ENCODE measurements at places on chromosomes 1 and 21. TPM values are rescaled to one million over a fixed set of nuclear protein-coding genes. Genes with fewer than 3 reads are reported as not detected.

GRCh38 chr1:33762962-33763361 is 100.9 kb upstream of the HMGB4 start:
- no peak for ATAC-seq

DNA sequence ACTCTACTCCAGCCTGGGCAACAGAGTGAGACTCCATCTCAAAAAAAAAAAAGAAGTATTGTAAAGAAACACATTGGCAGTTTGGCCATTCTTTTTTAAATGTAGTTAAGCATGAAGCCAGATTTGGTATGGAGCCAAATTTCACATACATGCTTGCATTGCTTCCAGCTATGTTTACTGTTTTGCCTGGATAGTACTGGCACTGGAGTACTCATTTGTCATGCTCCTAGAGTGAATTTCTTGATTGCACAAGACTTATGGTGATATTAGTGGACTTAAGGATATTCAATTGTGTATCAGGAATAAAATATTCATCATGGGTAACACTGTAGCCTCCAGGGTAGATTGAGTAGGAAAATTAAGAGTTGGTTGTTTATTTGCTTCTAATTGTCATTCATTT is 24.5 kb upstream of the SLC9A1 start:
- ATAC-seq: peak; percentile 62

DNA sequence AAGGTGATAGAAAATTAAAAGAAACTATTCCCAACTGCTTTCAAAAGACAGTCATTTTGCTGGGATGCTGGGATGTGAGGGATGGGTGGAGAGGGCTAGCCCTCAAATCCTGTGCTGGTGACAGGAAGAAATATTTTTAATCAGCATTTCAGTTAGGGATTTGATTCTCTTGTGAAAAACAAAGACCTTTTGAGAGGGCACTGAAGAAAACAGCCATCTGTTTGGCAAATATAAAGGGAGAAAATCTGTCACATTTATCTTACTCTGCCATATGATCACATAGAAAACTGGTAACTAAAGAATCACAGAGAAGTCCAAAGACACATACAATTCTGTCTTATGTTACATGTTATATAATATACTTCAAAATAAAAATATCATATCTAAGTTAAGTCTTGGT is 12.3 kb downstream of the STXBP3 start:
- ATAC-seq: no peak

DNA sequence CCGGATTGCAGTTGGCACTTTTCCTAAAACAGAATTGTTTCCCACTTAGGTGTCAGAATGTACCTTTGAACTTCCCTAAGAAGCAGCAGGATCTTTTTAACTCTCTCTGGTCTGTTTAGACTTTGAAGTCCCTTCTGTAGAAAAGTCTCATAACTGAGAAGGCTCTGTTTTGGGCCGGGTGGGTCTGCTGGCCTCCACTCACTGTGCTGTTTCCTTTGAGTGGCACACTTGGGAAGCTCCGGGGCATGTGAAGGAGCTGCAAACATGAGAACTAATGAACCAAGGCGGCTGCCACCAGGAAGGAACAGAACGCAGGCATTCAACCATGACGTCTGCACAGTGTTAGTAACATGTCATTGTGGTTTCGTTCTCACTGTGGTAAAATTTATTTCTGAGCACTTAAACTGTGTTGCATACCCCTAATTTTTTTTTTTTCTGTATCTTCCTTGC is 19.5 kb upstream of the NCMAP start:
- peak; percentile 53 for ATAC-seq

GRCh38 chr1:221897321-221897721 is 155.4 kb upstream of the DUSP10 start:
- no peak for ATAC-seq

- ATAC-seq: no peak
Observed at GRCh38 chr1:46528297-46528955, 23.0 kb downstream of the KNCN start.

DNA sequence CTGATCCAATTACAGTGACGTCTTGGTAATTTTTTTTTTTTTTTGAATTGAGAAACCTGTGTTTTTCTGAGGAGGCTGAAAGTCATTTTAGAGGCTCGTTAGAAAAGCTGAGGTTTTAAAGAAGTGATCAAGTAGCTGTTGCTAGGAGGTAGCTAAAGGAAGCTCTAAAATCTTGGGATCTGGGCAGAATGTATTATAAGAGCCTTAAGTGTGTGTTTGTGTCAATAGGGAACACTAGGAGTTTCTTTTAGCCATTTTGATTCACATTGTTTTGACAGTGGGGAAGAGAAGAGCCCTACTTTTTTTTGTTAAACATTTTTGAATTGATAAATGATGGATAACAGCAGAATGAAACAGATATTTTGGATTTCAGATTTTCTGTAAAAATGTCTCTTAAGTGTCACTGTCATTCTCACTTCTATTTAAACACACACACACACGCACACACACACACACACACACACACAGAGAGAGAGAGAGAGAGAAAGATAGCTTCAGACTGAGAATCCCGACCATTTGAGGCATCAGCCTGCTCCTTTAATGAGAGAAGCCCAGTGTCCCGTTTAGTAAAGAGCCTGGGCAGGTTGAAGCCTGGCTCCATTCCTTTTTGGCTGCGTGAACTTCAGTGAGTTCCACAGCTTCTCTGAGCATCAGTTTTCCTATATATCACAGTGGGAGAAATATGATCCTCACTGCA is 79.1 kb upstream of the GPR88 start:
- ATAC-seq: no peak

DNA sequence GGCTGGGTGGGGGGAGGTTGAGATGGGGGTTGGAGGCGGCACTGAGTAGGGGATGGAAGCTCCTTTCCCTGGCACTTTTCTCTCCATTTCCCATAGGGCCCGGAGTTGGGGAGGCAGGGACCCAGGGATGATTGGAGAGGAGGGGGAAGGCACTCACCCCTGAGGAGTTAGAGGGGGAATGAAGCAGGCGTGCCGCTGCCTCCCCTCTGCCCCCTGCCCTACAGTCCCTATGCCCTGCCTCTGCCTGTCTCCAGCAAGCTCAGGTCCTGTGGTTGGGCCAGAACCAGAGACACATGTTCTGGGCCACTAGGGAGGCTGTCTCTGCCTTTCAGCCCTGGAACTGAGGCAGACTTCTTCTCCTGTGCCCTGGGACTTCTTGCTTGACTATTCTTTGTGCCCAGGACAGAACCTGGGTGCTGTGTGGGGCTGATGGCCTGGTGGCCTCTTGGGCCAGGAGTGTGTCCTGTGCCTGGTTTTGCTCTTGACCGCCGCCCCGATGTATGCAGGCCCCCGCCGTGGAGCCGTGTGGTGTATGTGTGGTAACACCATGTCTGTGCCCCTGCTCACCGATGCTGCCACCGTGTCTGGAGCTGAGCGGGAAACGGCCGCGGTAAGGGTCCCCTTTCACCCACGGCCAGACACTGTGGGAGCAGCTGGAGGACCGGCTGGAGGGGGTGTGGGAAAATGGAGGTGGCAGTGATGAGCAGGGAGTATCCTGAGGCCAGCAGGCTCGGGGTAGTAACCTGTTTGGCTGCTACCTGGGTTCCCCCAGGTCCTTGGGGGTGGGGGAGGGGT is 1.4 kb downstream of the LYPLA2 start:
- no peak for ATAC-seq

DNA sequence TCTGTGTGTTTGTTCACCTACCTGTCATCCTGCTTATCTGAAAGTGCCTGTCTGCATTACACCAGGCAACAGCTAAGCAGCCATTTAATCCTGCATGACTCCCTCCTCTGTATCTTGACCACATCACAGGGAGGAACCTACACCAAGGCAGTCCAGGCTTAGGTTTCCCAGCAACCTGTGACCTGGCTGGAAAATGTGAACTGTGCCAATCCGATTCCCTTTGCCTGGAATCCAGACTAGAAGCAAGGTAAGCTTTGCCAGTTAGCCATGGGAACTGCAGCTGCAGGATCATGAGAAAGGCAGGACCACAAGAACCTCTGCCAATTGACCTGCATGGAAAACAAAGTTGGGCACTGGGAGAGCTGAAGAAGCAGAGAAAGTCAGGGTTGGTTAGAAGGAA is 6.3 kb upstream of the ATP1B1 start:
- no peak for ATAC-seq

GRCh38 chr1:227880342-227880924 is 65.0 kb downstream of the PRSS38 start:
- no peak for ATAC-seq

DNA sequence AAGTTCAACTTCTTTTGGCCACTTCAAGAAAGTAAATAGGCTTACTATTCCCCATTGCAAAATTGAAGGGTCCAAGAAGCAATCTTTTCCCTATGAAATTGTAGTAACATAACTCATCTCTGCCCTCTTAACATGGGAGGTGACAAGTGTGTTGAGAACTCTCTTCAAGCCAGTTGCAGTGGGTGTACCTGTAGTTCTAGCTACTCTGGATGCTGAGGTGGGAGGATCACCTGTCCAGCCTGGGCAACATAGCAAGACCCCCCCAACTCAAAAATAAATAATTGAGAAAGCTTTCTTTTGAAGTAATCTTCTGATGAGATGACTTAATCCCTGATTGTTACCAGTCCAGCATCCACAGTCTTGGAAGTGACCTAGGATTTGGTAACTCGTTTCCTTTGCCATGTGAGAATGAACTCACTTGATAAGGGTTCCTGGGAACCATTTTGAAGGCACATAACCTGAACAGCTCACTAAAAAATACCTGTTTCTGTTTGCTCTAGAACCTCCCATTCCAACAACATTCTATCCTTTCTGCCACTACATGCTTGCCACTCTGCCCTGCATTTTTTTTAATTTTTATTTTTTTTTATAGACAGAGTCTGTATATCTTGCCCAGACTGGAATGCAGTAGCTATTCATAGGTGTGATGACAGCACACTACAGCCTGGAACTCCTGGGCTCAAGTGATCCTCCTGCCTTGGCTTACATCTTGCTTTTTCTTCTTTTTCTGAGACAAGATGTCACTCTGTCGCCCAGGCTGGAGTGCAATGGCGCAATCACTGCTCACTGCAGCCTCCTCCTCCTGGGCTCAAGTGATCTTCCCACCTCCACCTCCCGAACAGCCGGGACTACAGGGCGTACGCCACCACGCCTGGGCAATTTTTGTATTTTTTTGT is 1.4 kb upstream of the IPO9 start:
- no peak for ATAC-seq

DNA sequence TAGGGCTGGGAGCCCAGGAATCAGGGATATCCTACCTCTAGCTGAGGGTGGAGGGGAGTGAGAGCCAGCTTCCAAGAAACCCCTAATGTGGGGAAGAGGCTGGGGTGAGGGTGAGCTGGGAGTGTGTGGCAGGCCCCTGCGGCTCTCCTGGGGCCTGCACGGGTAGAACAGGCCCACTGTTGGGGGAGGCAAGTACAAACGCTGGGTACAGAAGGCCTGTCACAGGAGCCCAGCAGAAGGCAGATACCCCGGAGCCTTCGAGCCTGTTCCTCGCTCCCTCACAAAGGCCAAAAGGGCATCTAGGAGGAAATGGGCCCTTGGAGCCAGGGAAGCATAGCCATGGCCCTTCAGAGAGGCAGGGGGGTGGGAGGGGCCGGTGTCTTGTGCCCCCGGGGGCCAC is 13.7 kb downstream of the CELF3 start:
- no peak for ATAC-seq

GRCh38 chr1:241551759-241552638 is 19.8 kb downstream of the KMO start:
- peak; percentile 74 for ATAC-seq

DNA sequence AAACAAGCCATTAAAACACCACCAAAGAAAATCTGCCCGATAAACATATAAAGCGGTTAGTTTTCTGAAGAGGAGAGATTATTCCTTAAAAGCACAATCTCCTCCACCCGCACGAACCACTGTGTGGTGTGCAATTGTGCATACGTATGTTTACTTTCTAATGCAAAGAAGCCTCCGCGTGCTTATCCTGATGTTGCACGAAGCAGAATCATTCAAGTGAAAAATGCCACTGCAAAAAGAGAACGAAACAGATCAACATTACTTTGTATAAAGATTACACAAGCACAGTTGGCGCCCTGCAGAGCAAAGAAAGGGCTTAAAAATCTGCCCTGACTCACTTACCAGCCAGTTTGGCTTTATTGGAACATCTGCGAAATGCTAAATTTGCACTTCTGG is 166.8 kb downstream of the ZNF281 start:
- no peak for ATAC-seq

DNA sequence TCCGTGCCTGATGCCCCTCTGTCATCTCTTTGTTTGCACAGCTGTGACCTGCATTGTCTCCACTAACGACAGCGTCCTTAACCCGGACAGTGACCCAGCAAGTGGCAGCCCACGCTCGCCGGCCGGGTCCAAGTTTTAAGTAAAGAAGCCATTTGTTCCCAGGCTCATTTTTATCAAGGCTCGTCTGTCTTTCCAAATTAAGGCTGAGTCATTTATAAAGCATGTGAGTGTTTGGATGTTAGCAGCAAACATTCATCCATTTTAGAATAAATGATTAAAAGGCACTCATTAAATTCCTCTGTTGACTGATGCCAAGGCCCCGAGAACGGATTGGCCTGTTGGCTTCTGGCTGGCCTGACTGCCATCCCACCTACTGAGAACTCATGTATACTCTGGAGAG is 514.5 kb downstream of the NPHP4 start:
- no peak for ATAC-seq

DNA sequence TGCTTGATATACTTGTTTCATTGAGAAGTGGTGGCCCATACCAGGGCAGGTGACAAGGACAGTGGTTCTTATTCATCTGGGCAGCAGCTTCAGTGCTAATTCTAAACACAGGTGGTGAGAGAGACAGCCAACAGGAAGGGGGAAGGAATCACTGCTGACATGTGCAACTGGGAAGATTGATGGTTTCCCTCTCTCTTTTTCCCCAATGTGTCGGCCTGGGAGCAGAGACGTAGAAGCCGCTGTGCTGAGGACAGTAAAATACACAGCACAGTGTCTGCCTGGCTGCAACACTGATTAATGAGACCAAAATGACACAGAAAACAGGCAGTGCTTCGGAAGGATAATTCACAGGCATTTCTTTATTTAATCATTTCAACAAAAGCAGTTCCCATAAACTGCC is 48.8 kb downstream of the WARS2 start:
- no peak for ATAC-seq

DNA sequence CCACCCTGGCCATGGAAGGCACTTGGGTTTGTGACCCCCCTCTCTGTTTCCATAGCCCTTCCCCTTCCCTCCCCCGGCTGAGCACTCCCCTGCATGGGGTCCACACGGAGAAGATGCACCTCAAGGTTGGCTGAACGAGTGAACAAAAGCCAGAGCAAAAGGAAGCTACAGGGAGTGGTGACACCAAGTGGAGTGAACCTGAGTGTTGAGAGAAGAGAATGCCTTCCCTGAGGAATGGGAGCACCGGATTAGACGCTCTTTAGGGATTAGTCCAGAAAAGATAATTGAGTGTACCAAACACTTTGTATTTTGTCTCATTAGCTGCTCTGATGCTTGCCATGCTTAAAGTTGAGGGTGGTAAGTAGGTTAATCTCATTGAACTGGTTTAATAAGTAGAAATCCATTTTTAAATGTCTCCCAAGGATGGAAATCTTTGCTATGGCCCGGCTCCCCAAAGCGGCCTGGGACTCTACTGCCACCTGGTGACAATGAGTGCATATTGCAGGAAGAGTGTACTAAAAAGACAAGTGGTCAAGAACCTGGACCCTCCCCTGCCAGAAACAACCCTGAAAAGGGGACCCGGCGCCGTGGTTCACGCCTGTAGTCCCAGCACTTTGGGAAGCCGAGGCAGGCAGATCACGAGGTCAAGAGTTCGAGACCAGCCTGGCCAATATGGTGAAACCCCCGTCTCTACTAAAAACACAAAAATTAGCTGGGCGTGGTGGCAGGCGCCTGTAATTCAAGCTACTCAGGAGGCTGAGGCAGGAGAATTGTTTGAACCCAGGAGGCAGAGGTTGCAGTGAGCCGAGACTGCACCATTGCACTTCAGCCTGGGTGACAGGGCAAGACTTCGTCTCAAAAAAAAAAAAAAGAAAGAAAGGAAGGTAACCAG is 150.6 kb upstream of the ZC3H12A start:
- ATAC-seq: no peak

SLAMF7 gene
- total RNA-seq: 6.3 TPM

CELA2B gene
- total RNA-seq: not detected

OR10R2 gene
- total RNA-seq: not detected

Data from esophagus mucosa (tissue), 1 donor.